ENCODE measurements at places on chromosomes 5 and 9.

DNA sequence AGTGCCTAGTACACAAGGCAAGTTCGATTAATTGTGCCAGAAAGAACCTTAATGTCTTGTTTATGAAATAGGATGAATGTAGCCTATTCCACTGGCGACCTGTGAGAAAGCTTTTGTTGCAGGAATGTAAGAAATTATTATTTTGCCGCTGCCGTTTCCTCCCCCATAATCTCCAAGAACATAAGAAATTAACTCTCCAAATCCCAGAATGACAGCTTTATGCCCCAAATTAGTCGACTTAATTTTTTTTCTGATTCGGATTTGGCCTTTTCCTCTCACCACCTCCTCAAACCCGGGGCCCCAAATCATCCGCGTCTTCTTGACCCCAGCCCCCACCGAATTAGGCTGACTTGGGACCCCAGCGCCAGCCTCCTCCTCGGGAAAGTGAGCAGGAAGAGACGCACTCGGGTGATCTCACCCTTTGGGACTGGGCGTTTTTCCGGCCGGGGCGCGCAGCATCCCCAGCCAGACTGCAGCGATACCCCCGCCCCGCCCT is 682 bp upstream of the SPTAN1 start:
- no peak for DNase-seq

GRCh38 chr5:118405650-118406061 is 582.7 kb downstream of the DTWD2 start:
- DNase-seq, result no peak

DNA sequence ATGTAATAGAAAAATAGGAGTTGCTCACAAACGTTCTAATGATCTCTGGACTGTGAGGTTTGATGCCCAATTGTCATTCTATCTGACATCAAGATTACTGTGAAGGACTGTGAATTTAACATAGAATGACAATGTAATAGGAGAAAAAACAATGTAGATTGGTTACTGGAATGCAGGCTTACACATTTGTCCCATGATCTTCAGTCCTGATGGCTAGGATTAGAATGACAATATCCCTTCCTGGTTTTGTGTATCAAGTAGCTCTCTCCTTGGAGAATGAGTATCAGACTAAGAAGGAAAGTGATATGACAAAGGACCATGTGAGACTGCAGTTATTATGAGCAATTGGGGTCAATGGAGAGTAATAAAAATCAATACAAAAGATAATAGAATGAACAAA is 862.2 kb upstream of the C9orf72 start:
- no peak for DNase-seq

DNA sequence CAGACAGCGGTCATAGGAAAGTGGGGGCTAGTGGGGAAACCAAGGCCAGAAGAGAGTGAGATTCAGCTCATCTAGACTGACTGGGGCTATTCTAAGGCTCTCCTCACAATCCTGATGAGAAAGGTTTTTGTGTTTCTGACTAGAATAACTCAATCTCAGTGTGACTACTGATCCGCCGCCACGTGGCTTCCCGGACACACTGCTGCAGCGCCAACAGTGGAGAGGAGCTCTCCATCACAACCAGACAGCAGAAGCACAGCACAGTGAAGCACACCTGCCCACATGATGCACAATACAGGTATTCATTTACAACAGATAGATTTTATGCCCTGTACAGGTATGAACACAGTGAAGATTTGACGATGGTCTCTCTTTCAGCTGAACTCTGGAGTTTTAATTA is 25.4 kb downstream of the NREP start:
- no peak for DNase-seq

GRCh38 chr5:132203464-132203818 is 24.2 kb downstream of the P4HA2 start:
- no peak for DNase-seq

- DNase-seq, result no peak
These were observed 67.1 kb downstream of the ALDH7A1 start for GRCh38 chr5:126527892-126528291.

GRCh38 chr5:138884094-138884493 is 9.0 kb upstream of the LRRTM2 start:
- no peak for DNase-seq

- no peak for DNase-seq
These were observed 4.4 kb downstream of the SSNA1 start for GRCh38 chr9:137192859-137193258.

GRCh38 chr9:94150279-94150828 is 66.1 kb downstream of the PTPDC1 start:
- no peak for DNase-seq

DNA sequence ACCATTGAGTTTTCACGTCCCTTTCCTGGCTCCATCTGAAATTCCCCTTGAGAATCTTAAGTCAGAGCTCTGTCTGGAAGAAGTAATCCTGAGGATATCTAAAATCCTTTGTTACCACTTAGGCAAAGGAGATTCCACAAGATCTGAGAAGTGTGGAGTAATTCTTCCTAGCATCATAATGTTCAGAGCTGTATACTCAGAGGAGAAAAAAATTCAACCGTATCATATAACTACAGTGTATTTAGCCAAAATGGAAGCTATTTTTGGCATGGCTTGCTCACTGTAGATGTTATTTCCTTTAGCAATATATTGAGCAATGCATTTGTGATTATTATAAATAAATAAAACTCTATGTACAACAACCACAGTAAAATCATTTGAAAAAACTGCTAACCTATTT is 1858.4 kb downstream of the EFNA5 start:
- no peak for DNase-seq

DNA sequence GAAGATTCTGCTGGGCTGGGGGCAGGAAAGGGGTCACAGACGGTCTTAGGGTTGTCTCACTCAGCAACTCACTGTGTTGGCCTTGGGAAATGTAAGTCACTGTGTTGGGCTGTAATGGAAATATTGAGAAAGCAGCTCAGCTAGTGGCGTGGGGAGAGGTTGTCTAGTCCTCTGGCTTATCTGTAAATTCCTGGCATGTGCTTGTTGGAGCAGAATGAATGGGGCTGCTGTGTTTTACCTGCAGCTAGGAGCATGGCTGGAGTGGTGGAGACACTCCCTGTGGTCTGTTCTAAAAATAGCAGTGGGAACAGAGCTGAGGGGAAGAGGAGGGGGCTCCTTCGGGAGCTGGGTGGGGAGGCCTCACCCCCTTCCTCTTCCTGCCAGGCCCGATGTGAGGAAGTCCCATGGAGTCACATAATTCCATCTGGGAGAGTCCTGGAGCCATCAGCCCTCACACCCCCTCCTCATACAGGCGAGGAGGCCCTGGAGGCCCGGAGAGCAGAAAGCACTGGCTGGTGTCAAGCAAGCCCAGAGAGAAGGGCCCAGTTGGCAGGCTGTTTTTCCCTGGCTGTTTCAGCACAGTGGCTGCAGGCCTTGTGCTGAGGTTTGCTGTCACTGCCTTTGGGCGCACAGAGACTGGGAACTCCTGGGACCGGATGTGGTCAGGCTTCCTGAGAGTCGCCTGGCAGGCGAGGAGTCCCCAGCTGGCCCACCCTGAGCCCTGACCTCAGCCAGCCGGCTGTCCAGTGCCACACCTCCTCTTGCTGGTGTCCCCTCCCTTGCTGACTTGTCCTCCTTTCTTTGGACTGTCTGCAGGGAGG is 84.9 kb downstream of the RGS3 start:
- no peak for DNase-seq

GRCh38 chr9:134852906-134853654 is 27.5 kb upstream of the FCN2 start:
- no peak for DNase-seq

DNA sequence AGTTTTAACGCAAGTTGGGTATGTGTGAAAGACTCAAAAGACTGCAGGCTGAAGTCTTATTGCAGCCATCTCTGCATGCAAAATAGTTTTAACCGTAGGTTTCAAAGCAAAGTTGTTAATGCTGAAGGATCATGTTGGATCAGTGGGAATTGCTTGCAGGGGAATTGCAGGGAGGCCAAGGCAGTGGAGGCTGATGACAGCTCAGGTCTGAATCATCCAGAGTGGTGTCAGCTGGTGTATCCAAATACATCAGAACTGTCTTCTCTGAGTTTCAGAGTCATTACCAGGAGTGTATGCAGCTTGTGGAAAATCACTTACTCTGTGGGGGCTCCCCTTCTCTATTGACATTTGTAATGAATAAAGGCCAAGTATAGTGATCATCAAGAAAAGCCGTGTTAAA is 435.7 kb downstream of the SH3GL2 start:
- DNase-seq, result no peak

All from right renal pelvis (tissue), 4 donors.